ENCODE measurements at places on chromosomes 12 and 14.

DNA sequence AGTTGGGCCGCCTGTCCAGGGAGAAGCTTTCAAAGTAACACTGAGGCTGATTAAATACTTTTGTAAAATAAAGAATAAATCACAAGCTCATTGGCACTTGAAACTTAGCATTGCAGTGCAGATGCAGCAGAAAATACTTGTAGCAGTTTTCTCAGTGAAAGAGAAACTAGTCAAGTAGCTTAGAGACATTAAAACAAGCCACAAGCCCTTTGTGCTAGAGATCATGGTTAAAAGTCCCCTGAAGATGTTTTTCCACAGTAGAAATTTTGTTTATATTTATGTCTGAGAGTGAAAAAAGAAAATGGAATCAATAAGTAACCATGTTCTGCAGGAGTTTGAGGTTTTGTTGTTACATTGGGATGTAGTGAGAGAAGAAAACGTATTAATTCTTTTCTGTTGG, 5.9 kb downstream of the PSEN1 start:
- DNase-seq, result no peak

DNA sequence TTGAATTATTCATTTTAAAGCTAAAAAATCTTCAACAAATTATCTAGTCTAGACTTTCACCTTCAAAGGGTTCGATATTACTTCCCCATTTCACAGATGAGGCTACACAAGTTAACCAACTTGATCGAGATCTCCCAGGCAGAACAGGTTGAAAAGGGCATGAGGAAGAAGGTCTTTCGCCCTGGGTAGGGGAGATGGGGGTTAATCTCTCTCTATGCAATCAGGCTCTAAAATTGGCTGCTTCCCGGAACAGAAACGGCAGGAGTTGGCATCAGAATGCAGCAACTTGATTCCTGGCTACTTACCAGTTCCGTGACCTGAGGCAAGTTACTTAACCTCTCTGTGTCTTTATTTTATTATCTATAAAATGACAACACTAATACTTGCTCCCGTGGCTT, 2.4 kb upstream of the CISTR start:
- DNase-seq, result no peak

- no peak for DNase-seq
These were observed 674.3 kb upstream of the MDGA2 start for GRCh38 chr14:48349689-48350088.

- no peak for DNase-seq
These were observed 50.4 kb upstream of the RIN3 start for GRCh38 chr14:92463141-92463540.

DNA sequence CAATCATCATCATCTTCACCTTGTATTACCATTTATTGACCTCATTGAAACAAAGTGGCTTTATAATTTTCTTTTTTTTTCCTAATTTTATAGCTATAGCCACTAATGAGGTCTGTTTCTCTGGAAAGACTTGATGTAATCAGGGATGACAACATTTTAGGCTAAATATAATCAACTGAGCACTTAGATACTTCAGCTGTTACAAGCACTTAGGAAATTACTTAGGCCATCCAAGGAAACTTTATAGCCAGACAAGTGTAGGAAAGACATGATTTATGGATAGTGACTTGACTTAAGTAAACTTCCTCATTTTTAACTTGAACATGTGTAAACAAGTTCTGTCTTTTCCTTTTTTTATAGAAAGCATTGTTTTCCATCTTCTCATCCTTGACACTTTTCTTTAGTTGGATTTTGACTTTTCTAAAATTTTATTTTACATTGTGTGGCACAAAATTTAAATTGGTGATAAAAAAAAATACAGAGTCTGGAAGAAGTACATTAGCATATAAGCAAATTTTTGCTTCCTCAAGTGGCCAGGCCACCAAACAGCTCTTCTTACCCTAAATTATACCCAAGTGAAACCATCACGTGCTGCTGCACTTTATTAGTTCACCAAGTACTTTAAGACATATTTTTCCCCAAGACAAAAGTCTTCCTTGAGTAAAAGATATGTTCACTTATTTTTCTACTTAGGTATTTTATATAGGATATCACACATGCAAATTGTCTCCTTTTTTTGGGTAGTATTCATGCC, 15.1 kb downstream of the CPNE8 start:
- DNase-seq, result no peak

DNA sequence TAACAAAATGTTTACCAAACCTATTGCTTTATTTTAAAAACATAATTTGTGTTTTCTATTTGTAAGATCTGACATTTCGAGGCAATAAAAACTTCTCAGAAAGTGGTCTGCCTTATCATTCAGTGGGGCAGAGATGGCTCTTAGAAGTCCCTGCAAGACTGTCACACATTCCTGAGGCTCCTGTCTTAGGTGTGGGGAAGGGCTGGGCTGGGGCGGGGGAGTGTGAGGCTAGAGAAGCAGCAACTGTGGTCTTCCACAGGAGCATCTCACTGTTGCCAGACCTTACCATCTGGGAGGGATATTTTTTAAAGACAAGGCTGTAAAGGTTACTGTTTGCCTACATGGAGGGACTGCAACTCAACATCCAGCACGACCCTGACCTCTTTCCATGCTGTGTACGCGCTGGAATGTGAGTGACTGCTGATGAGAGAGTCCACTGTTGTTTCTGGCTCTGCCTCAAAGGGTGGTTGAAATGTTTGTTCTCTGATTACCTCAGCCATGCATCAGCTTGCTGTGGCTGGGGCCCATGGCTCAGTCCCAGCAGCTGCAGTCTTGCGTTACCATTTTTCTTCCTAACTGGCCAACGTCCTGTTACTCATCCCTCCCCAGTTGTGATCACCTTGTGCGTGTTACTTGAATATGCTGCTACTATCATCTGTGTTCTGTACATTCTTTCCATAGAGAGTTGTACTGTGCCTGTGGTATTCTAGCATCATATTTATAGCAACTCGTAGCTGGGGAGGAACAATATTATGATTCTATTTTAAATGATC, 12.4 kb downstream of the ERG28 start:
- DNase-seq, result no peak

DNA sequence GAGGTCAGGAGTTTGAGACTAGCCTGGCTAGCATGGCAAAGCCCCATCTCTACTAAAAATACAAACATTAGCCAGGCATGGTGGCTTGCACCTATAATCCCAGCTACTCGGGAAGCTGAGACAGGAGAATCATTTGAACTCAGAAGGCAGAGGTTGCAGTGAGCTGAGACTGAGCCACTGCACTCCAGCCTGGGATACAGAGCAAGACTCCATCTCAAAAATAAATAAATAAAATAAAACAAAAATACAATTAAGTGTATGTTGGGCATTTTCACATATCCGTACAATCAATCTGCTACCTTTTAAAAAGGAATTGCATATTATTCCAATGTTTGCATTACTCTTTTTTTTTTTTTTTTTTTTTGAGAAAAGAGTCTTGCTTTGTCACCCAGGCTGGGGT, 47.7 kb upstream of the HECTD1 start:
- DNase-seq, result no peak

DNA sequence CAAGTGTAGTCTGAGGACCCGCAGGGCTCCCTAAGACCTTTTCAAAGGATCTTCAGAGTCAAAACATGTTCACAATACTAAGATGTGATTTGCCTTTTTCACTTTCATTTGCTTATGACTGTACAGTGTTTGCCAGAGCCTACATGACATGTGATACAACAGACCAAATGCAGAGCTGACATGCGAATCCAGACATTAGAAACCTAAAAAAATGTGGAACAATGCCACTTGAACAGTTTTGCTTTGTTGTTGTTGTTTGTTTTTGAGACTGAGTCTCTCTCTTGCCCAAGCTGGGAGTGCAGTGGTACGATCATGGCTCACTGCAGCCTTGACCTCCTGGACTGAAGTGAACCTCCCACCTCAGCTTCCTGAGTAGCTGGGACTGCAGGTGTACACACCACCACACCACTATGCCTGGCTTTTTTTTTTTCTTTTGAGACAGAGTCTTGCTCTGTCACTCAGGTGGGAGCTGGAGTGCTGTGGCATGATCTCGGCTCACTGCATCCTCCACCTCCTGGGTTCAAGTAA, 5.3 kb upstream of the RAB35 start:
- DNase-seq, result no peak

GRCh38 chr14:103223818-103224352, 100.6 kb downstream of the TNFAIP2 start:
- no peak for DNase-seq

DNA sequence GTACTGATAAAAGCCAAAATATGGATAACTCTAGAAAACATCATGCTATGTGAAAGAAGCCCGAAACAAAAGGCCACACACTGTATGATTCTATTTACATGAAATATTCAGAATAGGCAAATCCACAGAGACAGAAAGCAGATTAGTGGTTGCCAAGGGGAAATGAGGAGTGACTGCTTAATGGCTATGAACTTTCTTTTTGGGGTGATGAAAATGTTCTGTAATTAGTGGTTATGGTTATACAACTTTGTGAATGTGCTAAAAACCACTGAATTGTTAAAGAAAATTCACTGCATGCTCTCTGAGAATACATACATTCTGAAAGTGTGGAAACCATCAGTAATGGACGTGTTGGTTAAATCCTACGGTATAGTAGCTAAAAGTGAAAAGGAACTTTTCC, 39.9 kb upstream of the STON2 start:
- no peak for DNase-seq

DNA sequence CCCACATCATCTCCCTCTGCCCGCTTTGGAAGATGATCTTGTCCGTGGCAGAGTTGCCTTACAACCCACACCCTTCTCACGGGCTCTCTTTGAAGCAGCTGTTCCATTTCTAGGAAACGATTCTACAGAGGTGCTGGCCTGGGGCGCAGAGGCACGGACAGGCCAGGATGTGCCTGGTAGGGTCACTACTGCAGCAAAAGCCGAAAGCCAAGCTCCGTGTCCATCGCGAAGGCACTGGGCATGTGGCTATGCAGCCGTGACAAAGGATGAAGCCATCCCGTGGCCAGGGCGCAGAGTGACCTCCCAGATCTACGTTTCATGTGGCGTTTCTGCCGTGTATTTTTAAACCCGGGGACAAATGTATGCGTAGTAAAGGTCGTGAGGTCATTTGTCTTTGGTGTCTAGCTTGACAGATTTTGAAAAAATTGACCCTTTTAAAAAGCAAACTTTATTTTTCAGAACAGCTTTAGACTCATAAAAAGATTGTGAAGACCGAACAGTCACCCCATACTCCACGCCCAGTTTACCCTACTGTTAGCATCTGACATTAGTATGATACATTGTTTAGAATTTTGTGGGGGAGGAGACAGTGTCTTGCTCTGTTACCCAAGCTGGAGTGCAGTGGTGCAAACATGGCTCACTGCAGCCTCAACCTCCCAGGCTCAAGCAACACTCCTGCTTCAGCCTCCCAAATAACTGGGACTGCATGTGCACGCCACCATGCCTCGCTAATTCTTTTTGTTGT, 40.4 kb upstream of the NCOR2 start:
- DNase-seq, result no peak

GRCh38 chr12:97305651-97306050, 157.0 kb upstream of the RMST start:
- DNase-seq, result no peak

- no peak for DNase-seq
These were observed 9.0 kb downstream of the TMBIM6 start for GRCh38 chr12:49750027-49750995.

- DNase-seq, result no peak
These were observed at the start of gene ARHGEF40 for GRCh38 chr14:21070083-21070609. Gene ARHGEF40, plus strand, starts transcription at chr14:21070304. Its CDS starts 93 bp downstream, at chr14:21070397.

DNA sequence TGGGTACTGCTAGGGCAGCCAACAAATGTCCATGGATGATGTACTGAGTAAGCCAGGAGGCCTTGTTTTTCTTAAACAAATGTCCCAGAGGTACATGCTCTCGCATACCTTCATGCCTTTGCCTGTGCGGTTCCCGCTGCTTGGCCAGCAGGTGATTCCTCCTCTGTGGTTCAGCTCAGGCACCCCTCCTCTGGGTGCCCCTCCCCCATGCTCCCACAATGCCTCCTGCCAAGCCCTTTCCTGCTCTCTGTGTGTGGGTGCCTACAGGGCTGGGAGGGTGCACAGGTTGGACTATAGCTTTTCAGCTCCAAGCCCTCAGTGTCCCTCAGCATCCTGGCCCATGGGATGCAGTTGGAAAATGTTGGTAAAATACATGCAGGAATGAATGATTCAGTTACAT, 23.5 kb downstream of the ASB2 start:
- DNase-seq, result no peak

- DNase-seq, result no peak
These were observed 265.0 kb downstream of the CACNA1C start for GRCh38 chr12:2317772-2318171.

DNA sequence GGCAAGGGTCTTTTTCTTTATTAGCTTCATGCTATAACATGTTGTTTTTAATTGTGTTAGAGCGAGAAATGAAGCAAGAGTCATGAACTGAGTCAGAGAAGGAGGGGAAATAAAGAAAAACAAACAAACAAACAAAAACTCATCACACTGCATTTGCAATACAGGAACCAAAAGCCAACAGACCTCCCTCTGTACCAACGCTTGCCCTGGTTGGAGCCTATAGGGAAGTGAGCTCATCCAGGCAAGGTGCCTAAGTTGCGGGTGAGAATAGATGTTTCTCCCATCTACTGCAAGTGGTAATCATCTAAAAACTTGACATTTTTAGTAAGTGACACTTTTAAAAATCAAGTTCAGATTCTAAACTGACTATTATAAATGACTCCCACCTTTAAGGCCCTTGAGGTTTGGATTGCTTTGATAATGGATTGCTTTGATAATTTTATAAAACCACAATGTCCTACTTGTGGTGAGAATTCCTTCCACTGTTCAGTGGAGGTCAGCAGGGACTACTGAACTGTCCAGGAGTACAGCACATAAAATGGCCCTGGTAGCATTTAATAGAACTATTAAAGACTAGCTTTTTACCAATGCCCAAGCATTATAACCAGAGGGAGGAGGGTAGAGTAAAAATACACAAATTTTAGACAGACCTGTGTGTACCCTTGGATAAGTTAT, 31.3 kb downstream of the SLC38A1 start:
- DNase-seq, result no peak

- no peak for DNase-seq
These were observed 370.2 kb upstream of the FLRT2 start for GRCh38 chr14:85159726-85160125.

Measured in stimulated activated CD8-positive, alpha-beta memory T cell treated with anti-CD3 and anti-CD28 coated beads, Interleukin-7, amount 100 ng/mL, for 24 hours (primary cell).